Activated CD8-positive, alpha-beta memory T cell treated with anti-CD3 and anti-CD28 coated beads, Interleukin-2, amount 50 U/mL, for 48 hours (primary cell): ENCODE measurements at places on chromosomes 2 and 18.
A peak's percentile ranks its signal among the peaks of the same experiment; 100 is the strongest.

- no peak for DNase-seq
Measured at GRCh38 chr2:177917169-177917568, 155.4 kb downstream of the PDE11A start.

DNA sequence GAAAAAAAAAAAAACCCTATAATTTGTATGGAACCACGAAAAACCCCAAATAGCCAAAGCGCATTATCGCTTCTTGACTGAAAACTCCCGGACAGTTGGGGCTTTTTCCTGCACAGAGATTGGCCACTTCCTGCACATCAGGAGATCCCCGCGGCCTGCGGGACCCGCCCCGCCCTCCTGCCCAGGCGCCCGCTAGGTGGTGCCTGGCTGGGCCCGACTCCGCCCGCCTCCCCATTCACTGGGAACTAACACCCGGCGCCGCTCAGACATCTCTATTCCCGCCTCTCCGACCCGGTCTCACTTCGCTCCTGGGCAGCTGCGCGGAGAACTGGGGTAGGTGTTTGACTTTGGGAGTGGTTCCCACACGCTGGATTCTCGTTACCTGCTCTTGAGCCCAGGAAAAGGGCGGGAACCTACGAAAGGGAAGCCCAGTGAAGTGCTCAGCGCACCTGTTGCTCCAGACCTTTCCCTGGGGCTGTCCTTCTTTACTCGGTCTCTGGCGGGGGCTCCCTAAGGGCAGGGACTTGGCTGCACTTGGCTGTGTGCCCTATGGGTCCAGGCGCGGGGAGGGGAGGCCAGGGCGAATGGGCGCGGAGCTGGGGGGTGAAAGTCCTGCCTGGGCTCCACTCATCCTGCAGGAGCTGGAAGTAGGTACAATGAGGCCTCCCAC lies at the start of gene HMSD:
HMSD (plus strand) TSS at position 234 of the 670 bp plus-strand sequence. CDS start 4,155 bp downstream, outside the sequence.
- DNase-seq, result peak; percentile 82

GRCh38 chr2:25831746-25832449 lies 46.4 kb downstream of the ASXL2 start:
- DNase-seq, result no peak

GRCh38 chr2:153543635-153544071 lies 65.1 kb upstream of the RPRM start:
- DNase-seq, result no peak

GRCh38 chr2:8394131-8394530 lies 287.7 kb upstream of the ID2 start:
- DNase-seq, result no peak

- no peak for DNase-seq
Measured at GRCh38 chr2:106032676-106033075, 161.4 kb downstream of the UXS1 start.

DNA sequence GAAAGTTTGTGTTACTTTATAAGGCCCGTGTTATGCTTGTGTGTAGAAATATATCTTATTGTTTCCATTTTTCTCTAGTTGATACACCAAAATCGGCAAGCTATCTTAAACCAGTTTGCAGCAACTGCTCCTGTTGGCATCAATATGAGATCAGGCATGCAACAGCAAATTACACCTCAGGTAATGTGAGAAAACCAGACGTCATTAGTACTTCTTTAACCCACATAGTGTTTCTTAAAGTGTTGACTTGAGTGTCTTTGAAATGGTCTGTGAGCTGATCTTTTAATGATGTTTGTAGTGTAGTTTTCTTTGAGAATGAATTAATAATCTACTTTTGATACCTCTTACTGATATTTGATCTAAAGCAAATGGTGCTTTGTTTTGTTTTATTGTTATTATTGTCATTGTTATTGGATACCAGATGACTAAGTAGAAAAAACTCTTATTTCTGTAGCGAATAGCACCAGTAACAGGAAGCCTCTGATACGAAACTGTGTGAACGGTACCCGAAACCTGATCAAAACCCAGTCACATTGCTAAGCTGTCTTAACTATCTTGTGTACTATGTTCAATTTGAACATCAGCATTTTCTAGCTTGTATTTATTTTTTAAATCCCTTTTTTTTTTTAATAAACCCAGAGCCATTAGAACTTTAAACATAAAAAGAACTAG lies 53.7 kb downstream of the PTRHD1 start:
- no peak for DNase-seq

DNA sequence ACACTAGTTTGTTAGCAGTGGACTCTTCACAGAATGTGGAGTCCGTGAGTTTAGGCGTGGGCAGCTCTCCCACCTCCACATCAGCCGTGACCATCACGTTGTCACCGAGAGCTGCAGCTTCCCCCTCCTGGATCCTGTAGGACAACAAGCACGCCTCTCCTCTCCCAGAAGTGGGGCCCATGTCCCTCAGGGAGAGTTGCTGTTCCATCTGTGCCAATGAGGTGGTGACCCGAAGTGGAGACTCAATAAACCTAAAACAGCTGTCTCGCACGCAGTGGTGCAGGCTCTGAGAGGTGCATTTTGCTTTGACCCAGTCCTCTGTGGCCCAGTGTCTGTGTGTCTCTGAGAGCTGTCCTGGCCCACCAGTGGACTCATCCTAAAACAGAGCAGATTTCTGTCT lies 456.5 kb upstream of the SOX11 start:
- DNase-seq, result no peak

GRCh38 chr2:100548771-100549170 lies 14.0 kb upstream of the PDCL3 start:
- DNase-seq, result no peak

- DNase-seq, result no peak
Measured at GRCh38 chr2:191253476-191253875, 8.3 kb downstream of the MYO1B start.

GRCh38 chr2:234259440-234259839 lies 208.9 kb downstream of the SPP2 start:
- DNase-seq, result no peak

GRCh38 chr2:144578099-144578498 lies 58.2 kb upstream of the ZEB2 start:
- no peak for DNase-seq

GRCh38 chr2:77484026-77484425 lies 38.1 kb downstream of the LRRTM4 start:
- no peak for DNase-seq

- DNase-seq, result peak; percentile 85
Measured at GRCh38 chr2:42974721-42975717, 182.6 kb upstream of the HAAO start.

DNA sequence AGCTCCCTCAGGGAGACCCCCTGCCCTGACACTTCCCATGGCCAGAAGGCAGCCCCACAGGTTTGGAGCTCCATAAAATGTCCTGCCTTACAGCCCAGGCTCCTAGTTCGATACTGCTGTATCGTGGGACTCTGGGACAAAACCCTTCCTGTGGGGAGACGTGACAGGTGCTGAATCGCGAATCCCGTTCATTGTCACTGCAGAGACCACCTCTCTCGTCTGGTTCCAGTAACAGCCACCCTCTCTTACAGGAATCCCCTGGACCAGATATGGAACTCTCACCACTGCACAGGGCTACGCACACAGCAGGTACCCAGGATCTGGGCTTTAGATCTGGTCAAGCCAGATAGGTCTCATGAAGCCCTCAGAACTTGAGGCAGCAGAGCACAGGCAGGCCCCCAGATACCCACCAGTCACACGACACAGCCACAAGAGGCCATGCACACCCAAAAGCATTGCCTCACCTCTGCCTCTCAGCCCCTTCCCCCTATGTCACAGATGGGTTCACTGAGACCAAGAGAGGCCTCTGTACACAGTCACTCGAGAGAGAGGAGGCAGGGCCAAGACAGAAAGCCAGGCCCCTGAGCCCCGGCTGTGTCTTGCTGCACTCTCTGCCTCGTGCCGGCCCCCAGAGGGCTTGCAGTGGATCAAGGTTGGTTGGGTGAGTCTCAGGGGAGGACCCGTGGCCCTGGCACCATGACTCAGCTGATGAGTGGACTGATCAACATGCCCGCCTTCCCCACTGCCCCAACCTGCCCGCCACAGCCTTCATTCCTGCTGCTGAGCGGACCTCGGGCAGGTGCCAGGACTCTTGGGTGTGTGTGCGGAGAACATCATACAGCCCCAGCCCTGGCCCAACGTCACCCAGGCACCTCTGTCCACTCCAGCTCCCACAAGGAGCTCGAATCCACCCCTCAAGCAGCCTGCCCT lies 7.6 kb downstream of the SDC1 start:
- DNase-seq, result no peak

DNA sequence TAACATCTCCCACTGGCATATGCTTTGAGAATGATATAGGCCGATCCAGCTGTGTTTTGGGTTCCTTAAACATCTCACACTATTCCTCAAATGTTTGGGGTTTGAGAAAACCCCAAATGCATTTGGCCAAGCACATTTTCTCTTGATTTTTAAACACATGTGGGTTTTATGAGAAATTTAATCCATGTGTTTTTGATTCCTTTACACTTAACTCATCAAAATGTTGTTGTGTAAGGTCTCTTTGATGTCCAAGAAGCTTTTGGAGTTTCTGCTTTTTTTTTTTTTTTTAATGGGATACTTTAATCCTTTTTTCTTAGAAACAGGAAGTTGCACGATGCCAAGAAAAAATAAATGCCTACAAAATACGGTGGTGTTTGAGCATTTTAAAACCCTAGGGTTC lies 339.8 kb upstream of the TCF4 start:
- no peak for DNase-seq

DNA sequence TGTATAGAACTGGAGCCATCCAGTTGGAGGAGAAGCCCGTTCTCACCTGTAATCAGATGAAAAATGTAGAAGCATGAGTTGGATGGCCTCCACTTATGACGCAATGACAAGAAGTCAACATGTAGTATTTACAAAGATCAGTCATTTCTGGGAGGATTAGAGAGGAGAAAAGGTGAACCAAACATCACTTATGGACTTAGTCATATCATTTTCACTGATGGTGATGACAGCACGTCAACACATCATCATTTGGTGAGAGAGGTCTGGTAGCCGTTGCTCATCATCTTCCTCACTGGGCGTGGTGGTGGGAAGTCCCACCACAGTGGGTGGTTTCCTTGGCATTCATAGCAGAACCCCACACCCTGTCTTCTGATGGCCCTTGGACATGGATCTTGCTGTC lies 264.2 kb upstream of the EPAS1 start:
- DNase-seq, result peak; percentile 74

DNA sequence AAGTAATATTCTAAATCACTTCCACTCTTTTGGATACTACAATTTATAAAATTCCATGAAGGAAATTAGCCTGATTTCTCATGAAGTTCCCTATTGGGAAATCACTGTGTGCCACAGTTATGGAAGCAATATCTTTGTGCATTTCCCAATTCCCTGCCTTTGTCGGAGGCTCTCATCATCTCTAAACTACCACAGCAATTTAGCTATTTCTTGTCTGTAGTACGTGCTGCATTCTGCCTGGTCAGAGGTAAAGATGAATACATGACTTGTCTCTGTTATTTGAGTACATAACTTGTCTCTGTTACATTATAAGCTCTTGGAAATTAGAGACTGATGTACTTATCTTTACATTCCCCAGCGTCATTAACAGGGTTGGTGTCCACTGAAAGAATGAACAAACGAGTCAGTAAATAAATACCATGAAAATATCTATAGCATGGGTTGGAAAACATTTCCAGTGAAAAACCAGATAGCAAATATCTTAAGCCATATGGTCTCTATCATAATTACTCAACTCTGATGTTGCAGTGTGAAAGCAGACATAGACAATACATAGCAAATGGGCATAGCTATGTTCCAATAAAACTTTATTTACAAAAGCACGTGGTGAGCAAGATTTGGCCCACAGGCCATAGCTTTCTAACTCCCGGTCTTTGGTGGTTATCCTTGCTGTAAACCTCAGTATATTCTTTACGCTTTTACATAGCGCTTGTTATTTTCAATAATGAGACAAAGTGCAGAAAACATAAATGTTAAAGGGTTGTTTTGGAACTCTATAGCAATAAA lies 78.8 kb downstream of the BCL2 start:
- no peak for DNase-seq

DNA sequence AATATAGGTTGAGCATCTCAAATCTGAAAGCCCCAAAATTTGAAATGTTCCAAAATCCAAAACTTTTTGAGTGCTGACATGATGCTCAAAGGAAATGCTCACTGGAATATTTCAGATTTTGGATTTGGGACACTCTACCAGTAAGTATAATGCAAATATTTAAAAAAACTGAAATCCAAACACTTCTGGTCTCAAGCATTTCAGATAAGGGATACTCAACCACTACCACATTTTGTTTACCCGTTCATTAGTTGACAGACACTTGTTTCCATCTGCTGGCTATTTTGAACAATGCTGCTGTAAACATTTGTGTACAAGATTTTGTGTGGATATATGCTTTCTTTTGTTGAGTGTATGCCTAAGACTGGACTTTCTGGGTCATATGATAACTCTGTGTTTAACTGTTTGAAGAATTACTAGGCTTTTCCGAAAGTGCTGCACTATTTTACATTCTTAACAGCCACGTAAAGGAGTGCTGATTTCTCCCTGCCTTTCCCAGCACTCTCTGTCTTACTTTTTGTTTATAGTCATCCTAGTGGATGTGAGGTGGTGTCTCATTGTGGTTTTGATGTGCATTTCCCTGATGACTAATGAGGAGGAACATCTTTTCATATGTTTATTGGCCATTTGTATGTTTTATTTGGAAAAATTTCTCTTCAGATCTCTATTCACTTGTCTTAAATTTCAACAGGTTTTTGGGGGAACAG lies 19.5 kb upstream of the DCDC2C start:
- no peak for DNase-seq

DNA sequence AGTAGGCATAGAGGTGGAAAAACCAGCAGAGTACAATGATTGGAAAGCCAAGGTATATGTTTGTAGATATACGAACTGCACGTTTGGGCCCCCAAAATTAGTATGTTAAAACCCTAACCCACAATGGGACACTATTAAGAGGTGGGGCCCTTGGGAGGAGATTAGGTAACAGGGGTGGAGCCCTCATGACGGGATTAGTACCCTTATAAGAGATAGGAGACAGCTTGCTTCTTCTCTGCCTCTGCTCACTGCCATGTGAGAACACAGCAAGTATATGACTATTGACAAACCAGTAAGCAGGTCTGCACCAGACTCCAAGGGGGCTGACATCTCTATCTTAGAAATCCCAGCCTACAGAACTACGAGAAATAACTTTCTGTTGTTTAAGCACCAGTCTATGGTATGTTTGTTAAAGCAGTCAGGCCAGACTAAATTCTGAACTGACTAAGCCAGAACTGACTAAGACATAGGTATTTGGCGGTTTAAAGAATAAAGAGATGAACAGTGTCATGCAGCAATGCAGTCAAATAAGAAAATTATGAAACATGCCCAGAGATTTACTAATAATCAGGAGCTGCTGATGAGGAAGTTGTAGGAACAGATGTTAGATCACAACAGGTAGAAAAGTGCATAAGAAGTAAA lies 182.9 kb downstream of the DYM start:
- DNase-seq, result no peak

DNA sequence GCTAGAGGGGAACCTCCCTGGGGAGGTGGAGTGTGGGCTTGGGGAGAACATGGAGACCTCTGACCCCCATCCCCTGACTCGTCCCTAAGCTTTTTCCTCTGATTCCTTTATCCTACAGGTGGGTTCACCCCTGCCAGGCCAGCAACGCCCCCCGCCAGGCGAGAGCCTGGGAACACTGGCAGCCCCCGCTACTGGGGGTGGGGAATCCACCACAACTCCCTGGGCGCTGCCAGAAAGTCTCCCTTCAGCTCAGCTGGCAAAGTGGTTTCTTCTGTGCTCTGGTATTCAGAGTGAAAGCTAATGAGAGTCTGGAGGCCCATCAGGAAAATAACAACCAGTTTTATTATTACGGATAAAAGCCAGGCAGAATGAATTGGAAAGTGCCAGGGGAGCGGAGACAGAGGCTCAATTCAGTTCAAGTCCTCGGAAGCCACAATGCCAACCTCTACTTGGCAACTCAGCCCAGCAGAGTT lies 2.8 kb downstream of the DIPK1C start:
- no peak for DNase-seq
